NCI-H526 (cell line): ENCODE measurements at places on chromosomes 3 and 15.

GRCh38 chr3:135771760-135772159 lies 193.8 kb upstream of the PPP2R3A start:
- no peak for DNase-seq

DNA sequence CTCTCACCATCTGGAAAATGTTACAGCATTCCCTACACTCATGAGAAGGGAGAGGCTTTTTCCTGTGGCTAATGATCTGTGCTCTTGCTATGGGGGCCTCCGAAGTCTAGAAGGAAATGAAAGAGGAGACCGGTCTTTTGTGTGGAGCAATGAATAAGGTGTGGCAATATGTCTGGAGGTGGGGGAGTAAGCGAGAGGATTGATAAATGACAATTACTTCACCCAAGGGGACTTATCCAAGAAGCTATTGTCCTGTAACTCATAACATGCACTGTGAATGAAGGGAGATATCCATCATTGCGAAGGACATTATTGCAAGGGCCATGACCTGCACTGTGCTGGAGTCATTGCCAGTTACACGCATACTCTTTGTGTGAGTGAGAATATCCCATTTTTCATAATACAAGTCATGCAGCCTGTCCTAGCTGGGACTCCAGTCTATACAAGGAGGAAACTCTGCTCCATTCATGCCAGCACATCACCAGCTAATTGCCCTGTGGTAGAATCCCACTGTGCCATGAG lies 37.7 kb upstream of the SYNPR start:
- DNase-seq: no peak

DNA sequence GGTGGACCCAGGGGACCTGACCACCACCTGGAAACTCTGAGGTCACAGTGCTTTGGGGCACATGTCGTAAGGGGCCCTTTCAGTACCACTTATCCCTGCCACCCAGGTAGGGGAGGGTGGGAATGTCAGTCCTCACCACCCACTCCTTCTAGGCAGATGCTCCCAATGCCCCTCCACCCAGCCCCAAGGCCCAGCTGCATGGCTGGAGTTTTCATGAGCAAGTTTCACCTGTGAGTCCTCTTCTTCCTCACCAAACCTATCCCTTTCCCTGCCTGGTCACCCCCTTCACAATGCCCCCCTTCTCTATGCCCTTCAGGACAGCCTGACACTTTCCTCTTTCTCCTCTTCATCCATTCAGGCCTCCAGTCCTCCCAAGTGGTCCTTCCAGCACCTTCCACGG lies 9.8 kb downstream of the FAM174B start:
- no peak for DNase-seq

DNA sequence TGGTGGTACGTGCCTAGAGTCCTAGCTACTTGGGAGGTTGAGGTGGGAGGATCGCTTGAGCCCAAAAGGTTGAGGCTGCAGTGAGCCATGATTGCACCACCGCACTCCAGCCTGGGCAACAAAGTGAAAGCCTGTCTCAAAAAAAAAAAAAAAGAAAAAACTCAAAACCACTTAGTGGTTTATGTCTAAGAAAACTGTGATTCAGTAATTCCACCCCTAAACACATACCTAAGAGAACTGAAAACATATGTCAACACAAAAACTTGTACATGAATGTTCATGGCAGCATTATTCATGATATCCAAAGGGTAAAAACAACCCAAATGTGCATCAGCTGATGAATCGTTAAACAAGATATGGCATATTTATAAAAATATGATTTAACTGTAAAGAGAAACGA lies 14.3 kb downstream of the SPG21 start:
- no peak for DNase-seq

DNA sequence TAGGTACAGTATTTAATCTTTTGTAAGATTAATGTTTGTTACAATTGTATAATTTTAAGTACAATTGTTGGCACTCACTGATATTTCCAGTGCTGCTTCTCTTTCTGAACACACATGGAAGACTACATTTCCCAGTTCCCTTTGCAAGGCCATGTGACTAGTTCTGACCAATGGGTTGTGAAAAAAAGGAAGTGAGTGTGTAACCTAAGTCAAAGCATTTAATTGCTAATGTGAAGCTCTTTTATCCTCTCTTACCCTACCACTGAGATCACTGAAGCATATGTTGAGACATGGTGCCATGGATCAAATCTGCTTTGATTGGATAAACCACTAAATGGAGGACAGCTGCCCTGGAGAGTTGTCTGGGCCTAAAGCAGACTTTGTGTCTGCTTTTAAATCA lies 83.9 kb upstream of the PLXND1 start:
- DNase-seq: peak; percentile 66
